Activated T-helper 2 cell treated with anti-CD3 and anti-CD28 coated beads, Interferon-gamma antibody, Interleukin-2, Interleukin-4, amounts not matched to agents 10 μg/mL and 5 μg/mL and 100 μg/mL, durations not matched to agents 14 hours and 24 hours and 36 hours (primary cell): ENCODE measurements at places on chromosomes 3 and 15. TPM values are rescaled to one million over a fixed set of nuclear protein-coding genes. Genes with fewer than 3 reads are reported as not detected.

ARNT2 gene
- total RNA-seq = 0.28 TPM in 1 of 2 replicates, not detected in the other

PLEKHO2 gene
- total RNA-seq = 15.3 and 17.0 TPM in 2 replicates

HCLS1 gene
- 234 and 243 TPM in 2 replicates for total RNA-seq

NCKIPSD gene
- total RNA-seq = 49.8 and 51.4 TPM in 2 replicates
